ENCODE measurements at places on chromosomes 13 and 19.

- DNase-seq = no peak
Measured at GRCh38 chr13:26310470-26310869, 56.5 kb downstream of the CDK8 start.

GRCh38 chr13:45206340-45206739 lies 5.5 kb upstream of the KCTD4 start:
- DNase-seq = no peak

- no peak for DNase-seq
Measured at GRCh38 chr19:56107626-56108351, 13.3 kb downstream of the ZNF787 start.

DNA sequence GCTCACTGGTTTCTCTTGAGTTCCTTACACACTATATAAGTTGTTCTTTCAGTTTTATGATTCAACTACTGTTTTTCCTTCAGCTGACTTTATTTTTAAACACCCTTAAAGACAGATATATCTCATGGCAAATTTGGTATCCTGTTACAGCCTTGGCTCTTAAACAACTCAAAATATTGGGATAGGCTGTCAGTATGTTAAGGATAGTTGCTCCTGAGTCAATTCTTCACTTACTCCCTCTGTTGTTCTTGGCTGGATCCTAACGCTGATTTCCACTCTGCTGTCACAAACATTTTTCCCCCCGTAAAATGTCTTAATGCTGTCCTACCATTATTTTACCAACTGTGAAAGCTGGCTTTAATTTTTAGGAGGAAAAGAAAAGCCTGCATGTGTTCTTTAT lies 1.2 kb downstream of the KCNRG start:
- DNase-seq = no peak

- no peak for DNase-seq
Measured at GRCh38 chr13:113926951-113927660, 46.8 kb downstream of the C13orf46 start.

GRCh38 chr13:98470920-98471319 lies 106.0 kb downstream of the STK24 start:
- no peak for DNase-seq

All from common myeloid progenitor, CD34-positive (primary cell).